DND-41 (cell line): ENCODE measurements at places on chromosomes 6 and 20.

DNA sequence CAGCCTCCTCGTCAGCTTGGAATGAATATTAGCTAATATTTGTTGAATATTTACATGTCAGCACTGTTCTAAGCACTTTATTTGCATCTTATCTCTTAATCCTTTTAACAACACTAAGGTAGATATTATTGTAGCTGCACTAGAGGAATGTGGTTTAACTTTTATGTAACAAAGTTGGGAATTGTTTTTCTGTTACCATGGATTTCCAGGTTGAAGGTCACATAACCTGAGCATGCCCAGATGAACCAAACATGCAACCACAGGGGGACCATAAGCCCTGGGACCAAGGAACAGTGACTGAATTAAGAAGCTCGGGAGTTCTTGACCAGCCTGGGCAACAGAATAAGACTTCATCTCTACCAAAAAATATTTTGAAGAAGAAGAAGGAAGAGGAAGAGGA is 29.1 kb upstream of the YWHAB start:
- DNase-seq, result no peak

DNA sequence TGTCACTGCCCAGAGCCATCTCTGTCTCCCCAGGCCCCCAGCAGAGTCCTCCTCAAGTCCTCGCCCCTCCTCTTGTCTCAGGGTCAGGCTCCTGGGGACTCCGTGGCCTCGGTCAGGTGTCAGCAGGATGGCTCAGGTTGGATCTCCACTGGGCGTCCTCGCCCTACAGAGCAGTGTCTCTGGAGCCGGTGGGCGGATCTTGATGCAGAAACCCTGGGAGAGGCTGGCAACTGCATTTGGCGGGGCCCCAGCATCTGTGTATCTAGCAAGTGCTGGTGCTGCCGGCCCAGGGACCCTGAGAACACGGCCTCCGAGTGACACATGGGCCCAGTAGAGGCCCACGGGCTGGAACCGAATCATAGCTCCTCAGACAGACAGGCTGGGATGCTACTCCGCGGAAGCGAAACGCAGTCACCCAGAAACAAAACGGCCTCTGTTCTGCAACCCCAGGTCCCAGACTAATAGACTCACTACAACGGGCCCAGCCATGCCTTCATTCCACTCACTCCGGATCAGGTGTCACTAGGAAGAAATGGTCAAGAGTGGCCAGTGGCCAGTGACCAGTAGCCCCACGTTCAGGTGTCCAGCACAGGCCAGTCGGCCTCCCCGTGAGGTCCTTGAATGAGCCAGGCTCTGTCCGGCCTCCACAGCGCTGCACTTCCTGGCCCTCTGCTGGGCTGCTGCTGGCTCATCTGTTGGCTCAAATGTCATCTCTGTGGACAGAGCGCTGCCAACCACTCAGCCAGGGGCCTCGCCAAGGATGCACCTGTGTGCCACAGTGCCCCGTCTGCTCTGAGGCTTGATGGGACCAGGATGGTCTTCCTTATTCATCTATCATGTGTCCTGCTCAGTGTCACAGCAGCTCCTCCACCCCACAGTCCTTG is 12.6 kb upstream of the FRMD1 start:
- DNase-seq, result no peak

DNA sequence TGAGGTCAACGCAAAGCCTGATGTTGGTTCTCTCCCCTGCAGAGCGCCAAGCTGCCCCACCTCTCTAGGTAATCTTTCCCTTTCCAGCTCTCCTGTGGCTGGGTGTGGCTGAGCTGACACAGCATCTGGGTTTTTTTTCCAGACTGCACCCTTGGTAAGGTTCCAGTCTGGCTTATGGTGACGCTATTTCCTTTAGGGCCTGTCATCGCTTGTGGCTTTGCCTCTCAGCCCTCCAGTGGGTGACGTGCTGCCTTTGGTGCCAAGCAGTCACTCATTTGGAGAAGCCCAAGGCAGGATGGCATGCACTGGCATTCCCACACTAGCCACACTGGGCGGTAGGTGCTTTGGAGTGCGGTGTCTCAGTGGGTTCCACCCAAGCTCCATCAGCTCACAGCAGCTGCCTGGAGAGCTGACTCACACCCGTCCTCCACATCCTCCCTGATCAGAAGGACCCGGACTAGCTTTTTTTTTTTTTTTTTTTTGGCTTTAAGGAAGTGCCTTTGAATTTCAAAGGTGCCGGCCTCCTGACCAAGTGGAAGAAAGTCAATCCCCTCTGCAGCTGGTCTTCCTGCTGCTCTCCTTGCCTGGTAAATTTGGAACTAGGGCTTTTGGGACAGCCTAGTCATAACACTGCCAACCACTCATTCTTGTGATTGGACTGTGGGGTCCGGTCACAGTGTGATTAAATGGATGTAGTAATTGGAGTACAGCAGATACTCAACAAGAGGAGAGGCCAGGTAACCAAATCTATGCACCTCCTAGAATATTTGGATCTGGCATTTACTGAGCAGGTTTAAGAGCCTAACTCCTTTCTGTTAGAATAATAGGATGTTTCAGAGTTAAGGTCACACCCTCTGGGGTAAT is 153.6 kb downstream of the CD83 start:
- DNase-seq, result peak; percentile 63

DNA sequence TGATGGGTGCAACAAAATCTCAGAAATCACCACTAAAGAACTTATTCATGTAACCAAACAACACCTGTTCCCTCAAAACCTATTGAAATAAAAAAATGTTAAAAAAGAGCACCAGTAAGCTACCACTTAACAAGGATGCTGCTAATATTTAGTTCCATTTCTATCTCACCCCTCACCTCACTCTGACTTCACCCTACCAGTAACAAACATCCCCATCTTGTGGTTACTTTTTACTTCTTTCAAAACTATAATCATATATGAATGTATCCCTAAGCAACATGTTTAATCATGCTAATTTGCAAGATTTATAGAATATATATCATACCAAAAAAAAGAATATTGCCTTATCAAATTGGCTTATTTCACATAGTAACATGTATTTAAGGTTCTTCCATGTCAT is 27.4 kb upstream of the SLC24A3 start:
- no peak for DNase-seq

GRCh38 chr6:17948725-17949124 is 38.7 kb downstream of the KIF13A start:
- DNase-seq, result no peak

DNA sequence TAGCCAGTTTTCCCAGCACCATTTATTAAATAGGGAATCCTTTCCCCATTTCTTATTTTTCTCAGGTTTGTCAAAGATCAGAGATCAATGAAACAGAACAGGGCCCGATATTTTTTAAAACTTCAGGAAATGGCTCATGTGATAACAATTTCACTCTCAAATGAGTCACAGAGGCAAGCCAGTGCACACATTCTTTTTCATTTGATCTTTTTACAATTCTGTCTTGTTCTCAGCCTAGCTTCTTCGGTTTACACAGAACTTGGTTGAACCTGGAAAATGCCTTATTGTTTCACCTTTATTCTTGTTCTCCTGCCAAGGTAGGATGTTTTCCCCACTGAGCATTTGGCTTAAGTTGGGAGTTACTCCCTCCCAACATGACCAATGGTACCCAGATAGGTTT is 258.9 kb downstream of the COL12A1 start:
- DNase-seq, result no peak

GRCh38 chr20:56628873-56629463 is at the start of gene TFAP2C:
TFAP2C (plus strand) TSS chr20:56629306; CDS start chr20:56629545, 239 bp downstream.
- no peak for DNase-seq

DNA sequence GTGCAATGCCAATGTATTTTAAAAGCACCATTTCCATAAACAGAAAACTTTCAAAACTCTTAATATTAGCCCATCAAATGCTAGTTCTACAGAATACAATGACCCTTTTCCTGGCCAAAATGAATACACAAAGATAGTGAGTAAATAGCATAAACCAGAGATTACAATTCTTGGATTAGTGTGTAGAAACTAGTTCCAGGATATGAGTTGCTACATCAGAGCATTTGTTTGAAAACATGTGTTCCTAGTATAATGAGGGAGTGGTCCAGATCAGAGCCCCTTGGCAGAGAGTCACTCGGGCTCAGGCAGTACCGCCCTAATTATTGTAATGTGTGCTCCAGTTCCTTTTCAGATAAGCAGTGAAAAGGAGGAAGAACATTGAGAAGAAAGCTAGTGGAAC is 63.7 kb upstream of the COL21A1 start:
- DNase-seq, result no peak

DNA sequence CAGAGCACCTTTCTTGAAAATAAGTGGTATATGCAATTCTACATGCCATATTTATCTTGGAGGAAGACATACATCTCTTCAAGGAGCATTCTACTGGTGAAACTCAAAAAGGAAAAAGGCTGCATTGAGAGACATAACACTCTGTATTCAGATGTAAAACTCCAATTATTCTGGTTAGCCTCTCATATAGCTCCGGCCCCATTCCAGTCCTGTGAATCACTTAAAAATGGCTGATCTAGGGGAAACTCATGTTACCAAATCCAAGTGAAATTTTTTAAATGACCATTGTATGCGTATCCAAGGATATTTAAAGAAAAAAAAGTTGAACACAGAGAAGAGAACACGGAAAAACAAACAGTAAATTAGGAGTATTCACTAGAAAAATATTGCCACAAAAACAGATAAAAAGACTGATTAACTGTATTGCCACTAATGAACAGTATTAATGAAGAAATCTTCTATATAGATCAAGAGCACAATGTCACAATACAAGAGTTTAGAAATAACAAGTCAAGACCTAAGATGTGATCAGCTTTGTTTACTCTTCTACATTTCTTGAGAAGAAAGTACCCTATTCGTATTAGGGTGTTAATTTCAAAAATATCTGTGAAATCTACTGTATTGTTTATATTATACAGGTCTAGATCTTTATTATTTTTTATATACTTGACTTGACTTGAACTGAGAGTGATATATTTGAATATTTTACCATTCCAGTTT is 124.5 kb upstream of the GJE1 start:
- DNase-seq, result no peak

DNA sequence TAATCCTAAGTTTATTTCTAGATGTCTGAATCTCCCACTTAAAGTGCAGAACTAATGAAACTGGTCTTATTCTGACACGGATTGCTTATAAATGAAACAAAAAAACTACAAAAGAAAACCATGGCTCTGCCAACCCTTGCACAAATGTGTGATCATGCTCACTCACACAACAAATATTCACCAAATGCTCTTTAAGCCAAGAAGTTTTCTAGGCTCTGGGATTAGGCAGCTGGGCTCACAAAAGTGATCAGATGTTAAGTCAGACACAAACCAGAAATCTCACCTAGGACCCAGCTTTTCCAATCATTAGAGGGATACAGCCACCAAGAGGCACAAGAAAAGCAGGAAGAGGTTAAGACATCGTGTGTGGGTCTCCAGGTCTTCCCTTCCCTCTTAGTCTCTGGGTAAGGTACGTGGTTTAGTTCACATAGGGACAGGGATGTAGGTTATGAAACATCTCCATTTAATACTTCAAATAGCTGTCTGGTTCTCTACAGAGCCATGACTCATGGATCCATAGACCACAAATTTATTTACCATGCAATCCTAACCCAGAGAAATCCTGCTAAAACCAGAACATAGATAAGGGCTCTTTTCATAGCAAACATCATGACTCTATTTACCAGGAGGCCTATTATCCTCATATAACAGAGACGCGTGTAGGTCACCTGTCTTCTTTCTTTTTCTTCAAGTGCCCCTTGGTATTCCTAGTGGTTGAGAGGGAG is 165.2 kb downstream of the WDR27 start:
- DNase-seq, result no peak

- no peak for DNase-seq
These were observed 23.1 kb upstream of the FBXO9 start for GRCh38 chr6:53042112-53042511.
